Transverse colon (tissue), 4 donors: ENCODE measurements at places on chromosomes 7 and 10. TPM values are rescaled to one million over a fixed set of nuclear protein-coding genes. Genes with fewer than 3 reads are reported as not detected.

DNA sequence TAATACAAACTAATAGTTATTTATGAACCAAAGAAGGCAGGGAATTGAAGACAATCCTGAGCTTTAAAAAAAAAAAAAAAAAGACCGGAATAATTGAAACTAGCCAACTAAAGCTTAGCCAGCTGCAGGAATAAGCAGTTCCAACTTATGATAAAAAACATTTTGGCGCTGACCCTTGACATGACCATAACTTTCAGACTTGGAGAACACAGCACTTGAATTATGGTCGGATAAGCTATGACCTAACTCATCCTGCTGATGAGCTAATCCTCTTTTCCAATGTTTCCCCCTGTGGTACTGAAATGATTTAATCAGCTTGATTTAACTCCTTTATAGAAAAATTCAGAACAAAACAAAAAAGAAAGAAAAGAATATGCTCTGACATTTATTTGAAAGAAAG is 181.8 kb downstream of the DGKB start:
- no peak for DNase-seq

DNA sequence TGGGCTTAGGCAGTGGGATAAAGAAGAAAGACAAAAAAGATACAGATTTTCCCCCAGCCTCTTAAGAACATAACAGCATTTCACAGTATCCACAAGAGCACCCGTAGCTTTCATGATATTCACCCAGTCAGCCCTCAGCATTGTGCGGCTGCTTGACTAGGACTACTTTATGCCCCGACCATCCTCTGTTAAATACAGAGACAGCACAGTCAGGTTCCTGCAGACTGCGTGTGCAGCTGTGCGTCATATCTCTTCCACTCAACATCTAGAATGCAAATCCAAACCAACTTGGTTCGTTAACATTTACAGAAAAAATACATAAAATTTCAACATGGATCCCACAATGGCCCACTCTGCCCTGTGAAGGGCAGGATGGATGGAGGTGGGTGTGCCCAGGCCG is 33.8 kb downstream of the PIK3AP1 start:
- no peak for DNase-seq

- DNase-seq, result peak; percentile 32
These were observed 41.7 kb upstream of the DUSP5 start for GRCh38 chr10:110456046-110456445.

DNA sequence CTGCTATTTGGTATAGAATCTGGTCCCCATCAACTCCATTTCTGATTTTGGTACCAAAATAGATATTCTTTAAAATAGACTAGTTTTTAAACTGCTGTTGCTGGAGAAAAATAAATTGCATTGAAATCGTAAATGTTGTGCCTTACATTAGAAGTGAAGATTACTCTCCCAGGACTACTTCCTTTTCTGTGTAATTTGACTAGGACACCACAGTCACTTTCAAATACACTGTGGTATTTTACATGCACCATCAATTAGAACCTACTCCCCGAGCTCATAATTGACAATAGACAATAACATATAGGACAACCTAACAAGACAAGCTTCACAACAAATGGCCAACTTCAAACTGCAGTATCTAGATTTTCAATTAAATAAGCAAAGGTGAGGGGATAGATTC is 211.5 kb downstream of the DGKB start:
- no peak for DNase-seq

DNA sequence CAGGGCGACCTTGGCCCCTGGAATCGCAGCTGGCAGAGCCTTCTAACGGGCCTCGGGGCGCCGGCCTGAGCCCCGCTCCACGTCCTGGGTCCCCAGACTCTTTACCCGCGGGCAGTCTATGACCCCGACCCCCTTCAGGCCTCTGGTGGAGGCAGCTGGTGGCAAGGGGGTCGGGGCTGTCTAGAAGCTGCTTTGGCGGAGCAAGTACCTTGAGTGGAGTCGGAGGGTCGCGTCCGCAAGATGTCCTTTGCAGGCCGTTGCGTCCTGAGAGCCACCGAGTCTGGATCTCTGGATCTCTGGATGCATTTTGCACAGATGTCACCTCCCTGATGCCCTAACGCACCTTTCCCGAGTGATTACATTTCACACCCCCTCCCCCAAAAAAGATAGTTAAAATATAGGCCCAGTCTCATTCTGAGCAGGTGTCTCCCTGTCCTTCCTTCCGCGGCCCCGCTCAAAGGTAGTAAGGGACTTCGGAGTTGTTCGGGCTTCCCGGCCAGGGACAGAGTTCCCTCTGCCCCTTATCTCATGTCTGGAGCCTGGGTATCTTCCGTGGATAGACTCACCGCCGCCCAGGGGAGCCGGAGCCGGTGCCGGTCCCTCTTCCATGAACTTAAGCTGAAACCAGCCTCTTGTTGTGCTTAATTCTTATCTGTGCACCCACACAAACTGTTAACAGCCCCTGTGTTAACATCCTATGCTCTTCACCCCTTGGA is 457 bp downstream of the ACADSB start:
- peak; percentile 30 for DNase-seq

GRCh38 chr10:121165276-121165675 is 314.1 kb downstream of the WDR11 start:
- DNase-seq, result no peak

DNA sequence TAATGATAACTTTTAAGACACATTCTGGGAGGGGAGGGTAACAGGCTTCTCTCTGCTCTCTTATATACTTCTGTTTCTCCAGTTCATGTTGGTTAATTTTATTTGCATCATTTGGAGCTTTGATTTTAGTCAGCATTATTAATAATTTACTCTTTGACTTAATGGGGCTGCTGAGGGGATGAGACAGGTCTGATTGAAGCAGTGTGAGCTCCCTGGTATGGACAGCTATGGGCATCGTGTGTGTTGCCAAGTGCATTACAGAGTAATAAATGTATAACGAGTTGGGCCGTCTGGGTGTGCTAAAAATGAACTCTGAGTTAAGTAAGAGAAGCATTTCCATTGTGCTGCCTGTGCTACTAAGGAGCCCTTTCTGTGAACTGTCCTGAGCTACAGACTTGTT is 31.7 kb upstream of the IKZF1 start:
- DNase-seq, result no peak

DNA sequence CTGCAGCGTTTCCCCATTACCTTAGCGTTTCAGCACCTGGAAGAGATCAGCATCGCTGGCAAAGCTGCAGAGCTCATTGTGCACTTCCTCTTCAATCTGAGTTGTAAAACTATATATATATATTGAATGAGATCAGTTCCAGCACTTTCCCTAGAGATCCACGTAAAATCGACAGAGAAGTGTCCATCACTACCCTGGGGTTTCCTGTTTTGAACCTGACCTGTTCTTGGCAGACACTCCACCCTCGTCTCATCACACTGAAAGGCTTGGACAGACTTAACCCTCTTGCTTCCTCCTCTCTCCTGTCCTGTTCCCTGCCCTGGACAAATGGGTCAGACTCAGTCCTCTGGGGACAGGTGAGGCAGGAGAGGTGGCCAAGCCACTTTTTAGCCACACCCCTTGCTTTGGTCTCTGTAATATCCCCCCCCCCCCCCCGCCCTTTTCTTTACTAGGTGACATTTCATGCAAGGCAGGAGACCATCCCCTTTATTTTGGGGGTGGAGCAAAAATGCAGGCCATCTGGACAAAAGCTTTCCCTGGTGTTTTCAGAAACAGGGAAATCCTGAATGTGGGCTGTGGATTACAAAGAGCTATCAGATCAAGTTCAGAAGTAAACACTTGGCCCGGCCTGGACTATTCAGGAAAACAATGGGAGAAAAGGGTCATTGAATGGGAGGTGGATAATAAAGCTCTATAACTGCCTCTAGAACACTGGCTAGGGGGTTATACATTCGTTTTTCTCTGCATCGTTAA is 83.7 kb upstream of the KDM7A start:
- DNase-seq, result peak; percentile 44

DNA sequence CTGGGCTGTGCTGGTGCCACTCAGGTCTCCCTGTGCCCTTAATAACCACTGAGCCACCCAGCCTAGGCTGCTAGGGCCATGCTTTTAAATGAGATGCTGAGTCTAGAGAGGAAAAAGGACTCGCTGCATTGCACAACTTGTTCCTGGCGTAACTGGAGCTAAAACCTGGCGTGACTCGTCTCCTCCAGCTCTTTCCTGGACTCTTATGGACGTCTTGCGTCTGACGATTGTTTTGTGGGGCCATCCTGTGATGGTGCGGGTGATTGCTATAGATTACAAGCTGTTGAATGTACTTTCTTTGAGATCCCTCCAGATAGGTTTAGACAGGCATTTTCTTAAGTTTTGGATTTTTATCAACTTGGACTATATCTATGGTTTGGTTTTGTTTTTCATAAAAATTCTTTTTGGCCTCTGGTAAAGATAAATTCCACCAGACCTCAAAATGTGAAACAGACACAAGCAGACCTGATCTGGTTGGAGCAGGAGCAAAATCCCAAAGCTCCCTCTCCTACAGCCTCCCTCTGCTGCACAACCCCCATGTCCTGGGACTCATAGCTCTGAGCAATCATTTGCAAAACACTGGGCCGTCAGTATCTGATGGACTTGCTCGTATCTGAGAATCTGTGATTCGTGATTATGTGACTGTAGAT is 230.3 kb downstream of the ARHGAP12 start:
- DNase-seq, result peak; percentile 53

DNA sequence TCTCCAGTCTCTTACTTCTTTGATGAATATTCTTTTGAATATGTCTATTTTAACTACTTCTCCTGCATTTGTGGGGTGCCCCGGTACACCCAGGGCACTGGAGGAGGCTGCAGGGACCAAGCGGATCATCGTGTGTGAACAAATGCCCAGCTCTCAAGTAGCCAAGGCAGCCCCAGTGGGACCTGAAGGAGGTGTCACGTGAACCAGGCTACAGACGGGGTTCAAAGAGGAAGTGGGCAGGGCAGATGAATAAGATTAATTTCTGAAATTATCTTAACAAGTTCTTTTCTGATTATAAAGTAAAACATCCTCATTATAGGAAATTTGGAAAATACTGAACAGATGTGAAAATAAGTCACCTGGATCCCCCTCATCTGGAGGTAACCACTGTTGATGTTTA is 78.4 kb upstream of the DUSP5 start:
- DNase-seq, result no peak

DNA sequence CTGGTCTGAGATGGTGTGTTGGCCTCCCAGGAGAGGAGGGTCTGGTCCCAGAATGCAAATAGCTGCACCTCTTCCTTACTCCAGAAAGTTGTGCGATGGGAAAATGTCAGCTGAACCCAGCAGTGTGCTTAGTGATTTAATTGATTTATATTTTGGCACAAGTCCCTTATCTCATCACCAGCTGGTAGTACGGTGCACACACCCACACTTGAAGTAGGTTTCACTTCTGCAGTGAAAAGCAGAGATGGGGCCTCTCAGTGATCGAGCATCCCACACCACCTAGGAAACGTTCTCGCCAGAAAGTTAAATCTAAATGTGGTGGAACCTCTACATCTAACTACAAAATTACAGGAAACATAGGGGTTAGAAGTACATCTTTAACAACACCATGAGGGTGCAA is 80.4 kb downstream of the UBE3C start:
- DNase-seq, result no peak

DNA sequence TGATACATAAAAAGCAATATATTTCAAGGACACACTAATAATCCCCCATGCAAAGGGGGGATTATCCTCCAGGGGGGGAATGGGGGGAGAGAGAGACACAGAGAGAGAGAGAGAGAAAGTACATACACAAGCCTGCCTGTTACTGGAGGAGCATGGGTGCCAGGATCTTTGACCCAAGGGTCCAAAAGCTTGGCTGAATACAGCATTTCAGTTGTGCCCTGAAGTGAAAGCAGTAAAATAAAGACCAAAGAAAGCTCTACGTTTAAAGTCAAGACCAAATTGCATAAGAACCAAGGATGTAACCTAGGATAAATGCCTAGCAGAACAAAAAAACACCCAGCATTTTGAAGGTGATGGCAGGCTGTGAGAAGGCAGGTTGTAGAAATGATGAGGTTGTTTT is 27.8 kb upstream of the ITGB8 start:
- no peak for DNase-seq

Gene HSPB1
- 387 TPM for total RNA-seq

Gene FEZF1
- not detected for total RNA-seq

Gene SHH
- total RNA-seq, result 0.40 TPM

Gene UTF1
- total RNA-seq, result not detected

Gene RET
- total RNA-seq, result 1.6 TPM

Gene HDAC9
- 38.9 TPM for total RNA-seq
